ENCODE measurements at places on chromosomes 3 and 15.

DNA sequence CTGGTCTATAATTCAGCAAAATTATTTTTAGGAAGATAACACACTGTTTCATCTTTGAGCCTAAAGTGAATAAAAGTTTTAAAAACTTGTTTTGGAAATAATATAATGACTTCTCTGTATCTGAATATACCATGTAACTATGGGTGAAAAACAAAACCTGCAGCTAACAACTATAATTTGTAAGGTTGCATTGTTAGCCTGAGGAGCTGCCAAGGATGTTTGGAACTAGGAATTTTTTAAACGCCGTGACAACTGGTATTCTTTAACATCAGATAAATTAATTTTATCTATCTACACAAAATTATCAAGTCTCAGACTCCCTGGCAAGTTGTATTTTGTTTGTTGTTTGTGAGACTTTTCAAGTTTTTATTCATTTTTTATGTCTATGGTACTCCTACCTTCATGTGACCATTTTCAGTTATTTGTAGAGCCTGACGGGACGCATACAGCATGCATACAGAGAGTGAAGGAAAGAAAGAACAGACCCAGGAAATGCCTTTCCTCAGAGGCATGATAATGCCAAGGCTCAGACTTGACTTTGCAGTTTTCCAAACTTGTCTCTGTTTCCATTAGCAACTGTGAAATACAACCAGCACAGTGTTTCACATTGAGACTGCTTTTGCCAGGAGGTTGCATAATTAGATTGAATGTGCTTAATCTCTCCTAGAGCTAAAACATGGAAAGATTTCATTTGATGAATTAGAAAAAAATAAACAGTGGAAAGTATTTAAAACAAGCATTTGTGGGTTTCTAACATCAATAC is 60.8 kb upstream of the ARHGEF26 start:
- ATAC-seq = no peak

DNA sequence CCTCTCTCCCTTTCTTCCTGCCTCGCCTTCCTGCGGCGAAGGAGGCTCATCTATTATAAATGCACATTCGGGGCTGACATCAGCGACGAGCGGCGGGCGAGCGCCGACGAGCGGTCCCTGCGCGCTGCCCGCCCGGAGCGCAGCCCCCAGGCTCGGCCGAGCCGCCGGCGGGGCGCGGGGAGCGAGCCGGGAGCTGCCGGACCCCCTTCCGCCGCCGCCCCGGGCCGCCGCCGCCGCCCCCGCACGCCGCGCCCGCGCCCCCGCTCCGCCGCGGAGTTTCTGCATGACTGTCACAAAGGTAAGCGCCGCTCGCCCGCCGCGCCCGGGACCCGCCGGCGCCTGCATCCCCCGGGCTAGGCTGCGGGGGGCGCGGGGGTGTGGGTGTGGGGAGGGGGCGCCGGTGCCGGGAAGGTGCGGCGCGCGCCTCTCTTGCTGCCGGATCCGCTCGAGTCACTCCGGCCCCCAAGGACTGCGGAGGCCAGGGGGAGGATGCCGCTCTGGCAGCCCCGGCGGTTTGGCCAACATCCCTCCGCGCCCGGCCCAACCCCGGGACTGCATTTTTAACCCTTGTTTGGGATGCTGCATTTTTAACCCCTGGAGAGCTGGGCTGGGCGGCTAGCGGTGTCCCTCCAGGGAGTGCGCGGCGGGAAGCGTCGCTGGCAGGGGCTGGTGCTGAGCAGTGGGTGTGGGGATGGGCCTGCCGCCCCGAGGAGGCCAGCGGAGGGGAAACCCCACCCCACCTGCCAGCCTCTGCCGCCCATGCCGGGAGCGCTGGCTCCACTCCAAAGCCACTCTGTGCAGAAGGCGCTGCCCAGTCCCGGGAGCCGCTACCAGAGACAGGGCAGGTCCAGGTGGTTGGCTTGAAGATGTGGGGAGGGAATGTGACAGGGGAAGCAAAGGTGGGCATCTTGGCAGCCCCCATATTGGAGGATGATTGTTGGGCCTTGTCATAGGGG is at the start of gene CORO2B:
TSS of gene CORO2B (plus strand) at position 14 of the 956 bp plus-strand sequence. CDS start at position 284, 270 bp downstream.
- peak; percentile 4 for ATAC-seq

- ATAC-seq = no peak
These were observed 913.9 kb upstream of the CFAP20DC start for GRCh38 chr3:59963676-59964075.

GRCh38 chr15:100569391-100569790 is 32.6 kb downstream of the LINS1 start:
- no peak for ATAC-seq

DNA sequence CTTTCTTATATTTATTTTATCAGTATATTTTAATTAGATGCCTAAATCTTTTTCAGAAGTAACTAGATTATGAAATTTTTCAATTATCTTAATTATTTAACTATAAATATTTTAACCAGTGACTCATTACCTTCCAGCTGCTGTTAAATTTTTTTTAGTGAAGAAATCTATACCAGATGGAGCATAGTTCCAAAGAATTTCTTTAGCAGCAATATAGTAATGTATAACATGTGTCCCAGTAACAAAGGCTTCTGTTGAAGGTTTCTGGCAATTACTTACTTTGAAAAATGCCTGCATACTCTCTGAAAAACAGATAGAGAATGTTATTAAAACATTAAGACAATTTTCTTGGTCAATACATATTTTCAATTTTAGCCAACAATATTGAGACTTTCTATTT is 45.1 kb upstream of the CP start:
- ATAC-seq = no peak

DNA sequence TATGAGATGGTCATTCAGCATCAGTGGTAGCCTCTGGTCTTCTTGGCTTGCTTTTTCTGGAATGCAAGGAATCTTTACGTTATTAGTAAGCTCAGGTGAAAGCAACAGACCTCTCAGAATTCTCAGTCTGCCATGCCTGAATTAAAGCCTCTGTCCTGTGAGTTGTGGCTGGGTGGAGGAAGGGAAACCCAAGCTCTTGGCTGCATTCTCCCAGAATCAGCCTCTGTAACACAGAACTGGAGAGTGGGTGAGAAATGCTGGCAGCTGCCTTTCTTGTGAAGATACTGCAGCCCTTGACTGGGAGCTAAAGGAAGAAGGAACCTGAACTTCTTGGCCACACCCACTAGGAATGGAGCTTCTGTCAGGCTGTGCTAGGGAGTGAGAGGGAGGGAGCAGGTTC is 505.8 kb downstream of the EPHA3 start:
- ATAC-seq = no peak

- no peak for ATAC-seq
These were observed 13.0 kb downstream of the RBM6 start for GRCh38 chr3:49952924-49953323.

DNA sequence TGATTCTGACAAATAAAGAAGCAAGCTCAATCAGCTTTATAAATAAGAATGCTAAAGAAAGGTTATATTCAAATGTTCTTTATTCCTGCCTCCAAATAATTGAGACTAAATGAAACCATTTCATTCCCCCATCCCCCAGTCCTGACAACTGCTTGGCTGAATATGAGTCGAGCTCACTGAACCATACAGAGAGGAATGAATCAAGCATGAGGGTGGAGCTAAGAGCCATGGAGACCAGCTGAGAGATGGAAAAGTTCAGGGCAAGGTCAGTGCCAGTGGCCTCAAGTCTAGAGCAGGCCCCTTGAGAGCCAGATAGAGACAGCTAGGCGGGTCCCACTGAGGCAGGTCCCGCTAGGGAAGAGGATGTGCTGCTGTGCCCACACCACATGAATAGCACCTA is 188.7 kb upstream of the EIF1B start:
- ATAC-seq = peak; percentile 38

DNA sequence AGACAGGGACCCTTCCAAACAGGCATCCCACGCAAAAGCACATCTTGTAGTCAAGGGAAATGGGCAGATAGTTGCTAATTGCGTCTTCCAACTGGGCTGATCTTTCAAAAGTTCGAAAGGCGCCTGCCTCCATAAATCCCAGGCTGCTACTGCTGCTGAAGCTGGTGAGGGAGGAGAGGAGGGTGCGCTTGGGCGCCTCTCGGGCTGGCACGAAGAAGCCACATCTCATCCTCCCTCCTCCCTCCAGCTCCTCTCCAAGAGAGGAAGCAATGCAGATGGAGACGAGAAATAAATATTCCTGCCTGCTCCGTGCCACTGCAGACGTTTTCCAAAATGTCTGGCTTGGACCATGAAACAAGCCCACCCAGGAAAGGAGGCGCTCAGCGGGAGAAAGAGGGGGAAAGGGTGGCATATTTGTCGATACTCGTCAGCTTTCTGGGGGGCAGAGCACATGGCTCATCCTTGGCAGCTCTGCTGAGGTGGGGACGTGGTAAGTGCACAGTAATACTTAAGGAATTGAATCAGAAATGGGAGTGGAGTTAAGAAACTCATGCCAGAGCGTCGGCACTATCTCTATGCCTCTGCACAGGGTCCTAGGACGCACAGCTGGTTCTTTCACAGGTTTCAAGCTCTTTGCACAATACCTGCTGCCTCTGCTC is 88.9 kb upstream of the FEZF2 start:
- ATAC-seq = no peak

- no peak for ATAC-seq
These were observed 45.8 kb downstream of the MITF start for GRCh38 chr3:69784954-69785514.

DNA sequence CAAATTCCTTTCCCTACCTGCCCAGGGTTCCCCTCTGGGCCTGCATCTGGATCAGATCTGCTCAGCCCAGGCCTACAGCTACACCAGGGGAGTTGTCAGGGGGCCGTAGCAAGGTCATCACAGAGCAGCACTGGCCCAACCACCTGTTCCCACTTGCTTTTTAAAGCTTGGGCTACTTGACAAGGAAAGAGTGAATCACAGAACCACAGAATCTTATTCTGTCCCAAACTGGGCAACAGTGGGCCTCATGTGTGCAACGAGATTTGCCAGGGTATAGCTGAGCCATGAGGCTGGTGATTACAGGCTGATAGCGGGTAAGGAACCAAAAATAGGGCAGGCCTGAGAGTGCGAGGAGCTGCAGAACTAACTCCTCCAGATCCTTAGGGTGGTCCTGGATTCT is 66.7 kb downstream of the MYLK start:
- ATAC-seq = peak; percentile 16

- ATAC-seq = no peak
These were observed 45.1 kb downstream of the APH1B start for GRCh38 chr15:63322541-63322940.

DNA sequence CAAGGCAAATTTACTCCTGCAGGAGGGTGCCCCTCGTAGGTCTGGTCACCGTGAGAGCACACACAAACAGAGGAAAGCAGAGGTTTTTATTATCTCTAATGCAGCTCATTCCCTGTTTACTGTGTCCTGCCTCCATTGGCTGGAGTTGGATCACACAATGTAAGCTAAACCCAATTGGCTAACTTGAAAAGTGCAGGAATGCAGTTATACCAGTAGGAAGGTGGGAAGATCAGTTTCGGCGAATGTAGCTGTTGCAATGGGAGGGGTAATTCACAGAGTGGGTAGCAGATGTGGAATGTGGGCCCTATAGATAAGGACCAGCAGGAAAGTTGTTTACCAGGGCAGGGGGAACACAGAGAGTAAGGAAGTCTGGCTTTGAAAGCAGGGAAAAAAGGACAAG is 42.5 kb upstream of the NPAP1 start:
- no peak for ATAC-seq

DNA sequence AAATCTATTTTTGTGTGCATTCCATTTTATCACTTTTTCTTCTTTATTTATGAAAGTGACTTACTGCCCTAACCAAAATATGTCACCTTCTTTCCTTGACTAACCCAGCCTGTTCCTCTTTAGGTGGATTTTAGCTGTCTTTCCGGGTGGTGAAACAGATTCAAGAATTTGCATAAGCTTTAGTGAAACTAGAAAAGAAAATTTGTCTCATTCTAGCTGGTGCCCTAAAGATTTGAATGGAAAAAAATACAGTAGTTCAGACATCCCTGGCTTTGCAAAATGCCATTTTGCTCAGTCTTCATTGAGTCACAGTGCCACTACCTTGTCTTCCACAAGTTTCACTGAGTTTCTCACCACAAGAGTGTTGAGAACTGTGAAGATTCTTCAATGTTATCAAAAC is 28.2 kb upstream of the CCDC50 start:
- peak; percentile 82 for ATAC-seq

- ATAC-seq = no peak
These were observed 14.5 kb downstream of the TIGIT start for GRCh38 chr3:114308377-114308776.

DNA sequence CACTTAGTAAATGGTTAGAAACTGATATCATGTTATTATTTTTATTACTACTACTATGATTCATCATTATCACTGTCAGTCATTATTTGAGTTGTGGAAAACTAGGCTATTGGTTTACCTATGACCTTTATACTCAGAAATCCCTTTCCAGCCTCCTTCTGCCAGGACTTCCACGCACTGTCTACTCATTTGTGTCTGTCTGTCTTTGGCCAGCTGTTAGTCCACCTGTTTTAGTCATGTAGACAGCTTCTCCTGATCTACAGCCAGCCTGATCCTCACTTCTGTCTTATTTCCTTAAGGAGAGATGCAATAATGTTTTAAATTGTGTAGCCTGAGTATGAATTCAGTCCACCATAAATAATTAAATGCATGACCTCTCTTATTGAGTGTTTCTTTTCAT is 162.8 kb downstream of the EPHA3 start:
- no peak for ATAC-seq

DNA sequence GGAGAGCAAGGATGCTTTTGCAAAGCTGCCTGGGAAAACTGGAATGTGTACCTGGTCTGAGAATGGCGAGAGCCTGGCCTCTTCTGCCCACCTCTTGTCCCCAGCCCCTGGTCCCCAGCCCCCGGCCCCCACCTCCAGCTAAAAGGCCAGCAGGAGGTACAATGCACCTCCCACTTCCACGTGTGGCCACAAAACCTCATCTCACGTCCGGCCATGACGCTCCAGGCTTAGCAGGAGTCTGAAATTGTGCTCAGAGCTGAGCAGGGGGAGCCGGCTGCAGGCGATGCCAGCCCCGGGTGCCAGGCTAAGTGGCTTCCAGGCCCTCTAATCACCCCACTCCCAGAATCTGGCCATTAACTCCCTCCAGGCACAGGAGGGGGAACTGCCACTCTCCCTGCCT is 83.1 kb upstream of the PRR20G start:
- no peak for ATAC-seq

DNA sequence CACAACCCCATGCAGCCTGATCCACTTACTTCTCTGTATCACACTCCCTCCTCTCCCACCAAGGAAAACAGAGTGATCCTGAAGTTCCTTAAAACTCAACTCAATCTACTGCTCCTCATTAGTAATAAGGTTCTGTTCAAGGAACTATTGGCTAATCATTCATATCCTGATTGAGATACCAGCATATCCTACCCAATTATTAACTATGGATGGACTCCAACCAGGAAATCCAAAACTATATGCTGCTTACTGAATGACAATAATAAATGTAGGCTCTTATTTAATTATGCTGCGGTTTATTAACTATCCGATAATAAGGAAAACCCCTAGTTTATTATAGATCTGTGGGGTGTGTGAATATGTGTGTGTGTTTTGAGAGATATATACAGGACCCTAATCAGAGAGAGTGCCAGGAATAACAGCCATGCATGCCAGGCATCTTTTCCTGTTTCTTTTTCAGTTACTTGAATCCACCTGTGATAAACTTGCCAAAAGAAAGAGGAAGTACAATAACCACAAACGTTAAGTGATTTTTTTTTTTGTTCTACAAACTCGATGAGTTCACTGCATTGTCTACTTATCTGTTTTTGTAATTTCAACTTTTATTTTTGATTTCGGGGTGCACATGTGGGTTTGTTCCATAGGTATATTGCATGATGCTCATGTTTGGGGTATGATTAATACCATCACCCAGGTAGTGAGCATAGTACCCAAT is 1031.7 kb upstream of the CFAP20DC start:
- ATAC-seq = peak; percentile 43
